ENCODE measurements at places on chromosomes 16 and 17.
A peak's percentile ranks its signal among the peaks of the same experiment; 100 is the strongest.

GRCh38 chr17:8889458-8890210 is 22.2 kb upstream of the PIK3R6 start:
- DNase-seq, result no peak

GRCh38 chr16:31489616-31490584 is 7.0 kb downstream of the SLC5A2 start:
- DNase-seq, result no peak

- no peak for DNase-seq
These were observed at the start of gene CTRL for GRCh38 chr16:67931712-67932461. Gene CTRL, minus strand, starts transcription at chr16:67931862. Its CDS starts 10 bp downstream, at chr16:67931852.

DNA sequence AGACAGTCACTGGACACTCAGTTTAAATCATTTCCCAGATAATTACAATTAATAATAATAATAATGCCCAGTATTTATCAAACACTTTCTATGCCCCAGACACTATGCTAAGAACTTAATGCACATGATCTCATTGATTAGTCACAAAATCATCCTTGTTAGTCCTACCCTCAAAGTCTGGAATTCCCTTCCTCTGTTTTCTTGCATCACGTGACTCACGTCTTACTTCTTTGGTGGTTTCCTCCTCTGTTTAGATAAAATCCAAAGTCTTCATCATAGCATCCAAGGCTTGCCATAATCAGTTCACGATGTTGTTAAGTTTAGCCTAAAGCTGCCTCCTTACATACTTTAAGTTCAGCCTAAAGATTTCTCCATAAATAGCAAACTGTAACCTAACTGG is 471.9 kb downstream of the PMP22 start:
- DNase-seq, result no peak

DNA sequence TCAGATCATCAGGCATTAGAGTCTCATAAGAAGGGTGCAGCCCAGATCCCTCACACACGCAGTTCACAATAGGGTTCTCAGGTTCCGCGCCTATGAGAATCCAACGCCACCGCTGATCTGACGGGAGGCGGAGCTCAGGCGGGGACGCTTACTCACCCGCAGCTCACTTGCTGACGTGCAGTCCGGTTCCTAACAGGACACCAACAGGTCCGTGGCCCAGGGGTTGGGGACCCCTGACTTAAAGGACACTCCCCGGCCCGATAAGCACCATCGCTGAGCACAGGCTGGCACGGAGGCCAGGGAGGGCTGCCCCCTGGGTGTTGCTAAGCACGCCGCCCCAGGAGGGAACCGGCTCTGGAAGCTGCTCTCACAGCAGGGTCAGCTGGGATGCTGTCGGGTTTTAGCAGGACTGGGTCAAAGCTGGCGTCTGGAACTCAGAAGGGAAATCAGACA is 30.1 kb upstream of the BAHCC1 start:
- no peak for DNase-seq

- peak; percentile 42 for DNase-seq
These were observed 19.5 kb downstream of the PCTP start for GRCh38 chr17:55770196-55770870.
